ENCODE measurements at places on chromosomes 2 and 18.

DNA sequence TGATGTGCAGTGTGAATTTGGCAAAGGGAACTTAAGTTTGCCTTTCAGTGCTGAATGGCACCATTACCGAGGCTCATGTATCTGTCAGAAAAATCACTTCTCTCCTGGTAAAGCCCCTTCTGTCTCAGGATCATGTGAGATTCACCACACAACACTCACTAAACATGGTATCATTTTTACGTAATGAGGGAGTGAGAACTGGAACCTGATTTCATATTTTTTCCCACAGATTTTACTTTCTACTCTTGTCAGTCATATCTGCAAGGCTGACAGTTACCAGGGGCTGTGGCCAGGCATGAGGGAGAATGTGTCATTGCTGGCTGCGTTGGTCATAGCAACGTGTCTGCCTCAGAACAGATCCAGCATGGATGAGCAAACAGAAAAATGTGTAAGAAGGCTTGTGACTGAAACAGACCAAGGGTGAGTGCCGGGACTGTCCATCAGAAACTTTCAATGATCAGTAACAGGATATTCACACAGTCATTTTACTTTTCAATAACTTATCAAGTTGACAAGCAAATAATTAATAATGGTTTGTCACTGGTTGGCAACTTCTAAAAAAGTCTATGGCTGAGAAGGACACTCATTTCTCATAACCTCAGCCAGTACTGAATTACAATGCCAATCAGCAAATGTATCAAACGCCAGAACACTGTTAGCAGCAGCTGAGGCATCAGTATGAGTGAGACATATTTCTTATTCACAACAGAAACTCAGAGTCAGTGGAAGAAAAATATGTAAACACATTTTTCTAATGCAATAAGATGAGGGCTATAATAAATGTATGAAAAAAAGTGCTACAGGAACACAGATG lies 100.5 kb downstream of the CDC42EP3 start:
- no peak for DNase-seq

- no peak for DNase-seq
Observed at GRCh38 chr2:101657787-101658186, 39.7 kb upstream of the MAP4K4 start.

DNA sequence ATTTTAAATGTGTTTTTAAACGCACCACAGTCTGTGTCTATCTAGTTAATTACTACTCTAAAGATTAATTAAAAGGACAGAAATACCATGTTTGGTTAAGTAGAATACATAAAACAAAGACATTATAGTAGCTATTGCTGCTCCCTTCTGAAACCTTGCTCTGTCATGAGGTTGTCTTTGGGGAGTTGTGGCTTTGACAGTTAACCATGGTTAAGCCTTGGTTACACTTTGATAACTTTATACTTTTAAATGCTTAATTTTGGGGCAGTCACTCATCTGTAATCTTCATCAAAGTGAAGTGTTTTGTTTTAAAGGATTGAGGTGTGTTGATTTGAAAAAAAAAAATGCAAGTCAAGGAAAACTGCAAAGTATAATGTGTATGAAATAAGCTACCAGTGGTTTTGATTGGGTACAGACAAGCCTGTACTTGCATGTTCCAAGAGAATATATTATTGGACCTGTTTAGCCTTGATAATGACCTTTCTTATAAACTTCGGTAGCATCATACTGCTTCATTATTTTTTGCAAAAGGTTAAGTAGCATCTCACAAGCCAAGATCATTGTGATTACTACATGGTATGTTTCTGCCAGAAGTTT lies 29.8 kb upstream of the TBR1 start:
- DNase-seq = no peak

DNA sequence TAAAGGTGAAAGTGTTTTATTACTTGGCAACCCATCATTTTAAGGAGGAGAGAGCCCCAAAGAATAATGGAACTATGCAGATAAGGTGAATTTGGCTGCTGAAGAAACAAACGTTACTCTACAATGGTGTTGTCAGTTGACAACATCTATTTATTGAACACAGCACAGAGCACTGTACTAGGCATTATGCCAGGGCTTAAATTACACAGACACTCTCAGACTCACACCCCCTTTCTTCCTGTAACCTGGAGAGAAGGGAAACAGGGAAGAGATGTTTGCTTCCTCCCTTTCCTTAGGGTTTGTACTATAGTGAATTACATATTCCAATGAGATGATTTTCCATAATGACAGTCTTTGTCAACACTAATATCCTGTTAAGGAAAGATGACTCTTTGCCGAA lies 94.0 kb upstream of the ATP5MC3 start:
- no peak for DNase-seq

GRCh38 chr2:105626966-105627340 lies 117.8 kb upstream of the NCK2 start:
- DNase-seq = no peak

DNA sequence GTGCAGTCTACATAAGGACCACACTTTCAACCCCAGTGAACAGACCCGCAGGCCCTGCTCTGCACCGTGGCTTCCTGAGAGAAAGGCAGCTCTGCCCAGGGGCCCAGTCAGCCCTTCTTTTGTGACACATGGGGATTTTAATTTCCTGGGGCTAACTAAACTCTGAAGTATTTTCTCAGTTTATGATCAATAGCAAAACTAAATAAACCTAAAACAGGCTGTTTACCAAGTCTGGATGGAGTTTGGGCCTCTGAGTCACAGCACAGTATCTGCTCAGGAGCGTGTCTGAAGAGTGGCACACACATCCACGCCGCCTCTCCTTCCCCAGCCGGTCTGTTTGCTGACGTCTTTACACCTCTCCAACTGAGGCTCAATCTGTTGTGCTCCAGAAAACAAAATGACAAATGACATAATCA lies 72.3 kb downstream of the LDLRAD4 start:
- peak; percentile 41 for DNase-seq
